ENCODE measurements at places on chromosomes 5 and 9. TPM values are rescaled to one million over a fixed set of nuclear protein-coding genes. Genes with fewer than 3 reads are reported as not detected.

Gene SUB1
- total RNA-seq: 75.0 TPM

Gene TEX48
- not detected for total RNA-seq

Gene FGD3
- total RNA-seq: 24.5 TPM

Gene PSD2
- not detected for total RNA-seq

Gene FREM1
- not detected for total RNA-seq

Gene KIF12
- not detected for total RNA-seq

Gene SLC25A2
- total RNA-seq: 0.82 TPM

Gene PLPP7
- total RNA-seq: not detected

Gene SMIM3
- total RNA-seq: not detected

Gene INSL6
- total RNA-seq: not detected

Gene ANXA1
- not detected for total RNA-seq

Gene EGFL7
- not detected for total RNA-seq

Gene PKD2L2
- not detected for total RNA-seq

Gene CCL27
- not detected for total RNA-seq

Gene GALNT12
- 14.9 TPM for total RNA-seq

Gene LIX1
- total RNA-seq: not detected

Data from Karpas-422 (cell line).